ENCODE measurements at places on chromosomes 6 and 20.

- no peak for DNase-seq
These were observed 394.8 kb downstream of the SAMD5 start for GRCh38 chr6:147903321-147903720.

DNA sequence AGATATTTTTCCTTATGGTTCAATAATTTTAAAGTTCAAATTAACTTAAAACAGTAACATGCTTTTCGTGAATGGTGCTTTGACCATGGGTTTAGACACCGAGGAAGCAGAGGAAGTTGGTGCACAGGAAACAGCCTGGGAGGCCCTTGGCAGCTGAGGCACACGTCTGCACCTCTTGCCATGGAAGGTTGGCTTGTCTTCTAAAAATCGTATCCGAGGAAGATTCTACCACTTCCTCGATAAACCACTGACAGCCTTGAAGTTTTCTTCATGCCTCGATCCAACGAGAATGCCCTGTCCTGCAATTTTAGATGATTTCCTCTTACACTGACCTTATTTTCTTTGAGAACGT lies 12.2 kb downstream of the DLL1 start:
- DNase-seq: peak; percentile 40

DNA sequence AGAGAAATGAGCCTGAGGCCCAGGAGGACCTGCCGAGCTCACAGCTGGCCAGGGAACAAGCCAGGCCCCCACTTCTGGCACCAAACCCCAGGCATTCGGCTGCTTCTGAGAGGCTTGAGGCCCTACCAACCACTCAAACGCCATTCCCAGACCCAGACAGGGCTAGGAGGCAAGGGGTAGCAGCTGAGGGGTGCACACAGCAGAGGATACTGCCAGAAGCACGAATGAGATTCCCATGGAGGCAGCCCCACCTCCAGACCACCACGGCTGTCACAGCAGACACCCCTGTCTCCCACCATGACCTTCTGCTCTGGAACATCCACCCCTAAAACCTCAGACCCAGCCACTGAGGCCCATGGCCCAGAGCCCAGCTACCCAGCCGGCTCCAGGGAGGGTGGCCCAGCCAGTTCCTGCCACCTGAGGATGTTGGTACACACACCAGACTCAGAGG lies 36.1 kb downstream of the NTSR1 start:
- DNase-seq: peak; percentile 53

- peak; percentile 55 for DNase-seq
These were observed 1.6 kb downstream of the ZBTB2 start for GRCh38 chr6:151389618-151390275.

DNA sequence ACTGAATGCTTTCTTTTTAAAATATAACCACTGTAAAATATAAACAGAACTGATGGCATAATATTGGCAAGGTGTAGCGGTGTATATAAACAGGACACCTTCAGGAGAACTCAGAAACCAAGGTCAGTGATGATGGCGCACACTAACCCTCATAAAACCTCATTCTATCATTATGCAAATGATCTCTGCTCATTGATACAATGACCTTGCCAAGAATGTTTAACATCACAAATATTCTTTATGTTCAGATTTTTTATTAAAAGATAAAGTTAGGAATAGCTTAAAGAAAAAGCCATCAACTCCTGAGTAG lies 48.6 kb upstream of the DST start:
- DNase-seq: no peak

- DNase-seq: no peak
These were observed 29.6 kb downstream of the DSE start for GRCh38 chr6:116400328-116400727.

DNA sequence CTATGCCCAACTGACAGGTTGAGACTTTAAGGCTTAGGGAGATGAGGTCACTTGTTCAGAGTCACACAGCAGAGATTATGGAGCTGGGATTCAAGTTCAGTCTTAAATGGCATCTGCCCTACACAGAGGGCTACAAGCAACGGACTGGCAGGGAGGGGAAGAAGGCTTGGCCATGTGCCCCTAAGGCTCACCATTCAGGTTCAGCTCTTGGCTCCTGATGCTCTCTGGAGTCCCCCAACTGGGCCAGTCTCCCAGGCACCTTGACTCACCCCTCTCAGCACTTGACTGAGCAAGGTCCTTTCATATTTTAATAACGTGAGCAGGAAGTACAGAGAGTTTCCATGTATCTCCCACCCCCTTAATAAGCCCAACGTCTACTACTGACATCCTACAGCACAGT lies 71.4 kb upstream of the MAFB start:
- DNase-seq: no peak

DNA sequence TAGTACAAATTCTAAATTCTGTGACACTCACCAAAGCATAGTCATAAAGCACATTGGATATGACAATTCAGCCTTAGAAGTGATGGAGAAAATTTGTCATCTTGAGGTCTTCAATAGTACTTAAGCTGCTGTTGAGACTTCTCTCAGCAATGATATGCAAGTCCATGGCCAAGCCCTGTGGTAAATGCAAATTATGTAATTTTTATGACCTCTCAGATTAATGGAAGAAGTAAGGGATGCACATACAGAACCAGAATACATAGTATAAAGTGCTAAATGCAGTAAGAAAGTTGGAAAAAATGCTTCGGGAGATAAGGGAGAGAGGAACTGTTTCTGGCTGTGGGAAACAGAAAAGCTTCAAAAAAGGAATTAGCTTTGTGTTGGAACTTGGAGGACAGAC lies 700.7 kb downstream of the RNF144B start:
- no peak for DNase-seq

- DNase-seq: no peak
These were observed 123.7 kb upstream of the MLIP start for GRCh38 chr6:53987522-53987888.

- no peak for DNase-seq
These were observed 2.6 kb upstream of the BPI start for GRCh38 chr20:38301309-38301708.

DNA sequence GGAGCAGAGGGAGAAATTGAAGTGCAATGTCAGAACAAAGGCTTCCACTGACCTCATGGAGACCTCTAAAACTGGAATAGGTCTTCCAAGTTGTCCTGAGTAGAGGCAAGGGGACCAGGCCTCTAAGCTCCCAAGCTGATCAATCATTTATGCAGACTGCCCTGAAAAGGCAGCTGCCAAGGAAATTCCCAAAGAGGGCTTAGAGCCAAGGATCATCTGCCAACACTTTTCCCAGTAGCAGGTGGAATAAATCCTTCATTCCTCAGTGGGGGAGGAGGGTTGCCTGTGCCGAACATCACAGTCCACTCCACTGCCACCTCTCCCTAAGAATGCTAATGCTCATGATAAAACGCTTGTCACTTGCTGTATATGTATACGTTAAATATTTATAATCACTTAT lies 29.3 kb upstream of the RALY start:
- no peak for DNase-seq

GRCh38 chr20:32111156-32111686 lies 1.7 kb downstream of the TM9SF4 start:
- DNase-seq: no peak

DNA sequence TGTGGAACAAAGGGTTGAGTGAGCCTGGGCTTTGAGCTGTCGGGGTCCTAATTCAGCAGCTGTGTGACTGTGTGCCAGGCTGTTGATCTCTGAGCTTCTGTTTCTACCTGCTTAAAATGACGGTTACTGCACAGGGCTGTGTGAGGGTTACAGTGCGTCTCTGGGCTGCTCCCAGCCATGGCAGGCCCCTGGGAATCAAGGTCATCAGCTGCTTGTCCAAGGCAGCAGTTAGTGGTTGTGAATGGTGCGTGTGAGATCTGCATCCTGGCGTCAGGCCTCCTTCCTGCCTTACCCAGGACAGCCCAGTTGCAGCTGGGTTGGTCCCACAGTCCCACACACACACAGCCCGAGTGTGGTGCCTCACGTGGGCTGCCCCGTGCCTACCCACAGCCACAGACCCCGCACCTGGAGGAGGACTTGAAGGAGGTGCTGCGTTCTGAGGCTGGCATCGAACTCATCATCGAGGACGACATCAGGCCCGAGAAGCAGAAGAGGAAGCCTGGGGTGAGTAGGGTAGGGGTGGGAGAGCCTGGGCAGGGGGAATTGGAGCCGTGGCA lies 15.6 kb downstream of the GTSF1L start:
- no peak for DNase-seq

DNA sequence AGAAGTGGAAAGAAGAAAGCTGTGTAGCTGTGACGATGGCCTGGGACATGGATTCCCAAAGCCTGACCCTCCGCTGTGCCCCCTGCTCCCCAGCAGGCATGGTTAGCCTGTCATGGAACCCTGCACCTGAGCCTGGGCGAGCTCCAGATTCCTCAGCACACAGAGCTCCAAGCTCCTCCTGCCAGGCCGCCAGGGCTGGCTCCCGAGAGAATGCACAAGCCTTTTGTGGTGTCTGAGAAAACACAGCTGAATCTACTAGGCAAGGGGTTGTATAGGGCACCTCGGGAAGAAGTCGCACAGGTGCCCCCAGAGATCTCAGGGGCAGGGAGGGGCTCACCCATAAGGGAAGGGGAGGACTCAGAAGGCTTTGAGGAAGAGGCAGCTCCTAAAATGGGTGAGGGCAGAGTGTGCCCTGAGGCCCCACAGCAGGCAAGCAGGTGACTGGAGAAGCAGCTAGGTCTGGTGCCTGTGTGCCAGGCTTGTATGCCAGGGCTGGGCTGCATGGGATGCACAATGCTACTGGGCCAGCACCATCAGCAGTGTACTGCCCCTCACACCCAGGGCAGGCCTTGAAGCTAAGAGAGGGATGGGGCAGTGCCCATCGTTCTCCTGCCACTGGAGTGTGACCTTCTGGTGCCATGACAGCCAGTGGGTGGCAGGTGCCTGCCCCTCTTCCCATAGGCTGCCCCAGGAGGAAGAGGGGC lies 64.3 kb upstream of the CD93 start:
- DNase-seq: no peak

DNA sequence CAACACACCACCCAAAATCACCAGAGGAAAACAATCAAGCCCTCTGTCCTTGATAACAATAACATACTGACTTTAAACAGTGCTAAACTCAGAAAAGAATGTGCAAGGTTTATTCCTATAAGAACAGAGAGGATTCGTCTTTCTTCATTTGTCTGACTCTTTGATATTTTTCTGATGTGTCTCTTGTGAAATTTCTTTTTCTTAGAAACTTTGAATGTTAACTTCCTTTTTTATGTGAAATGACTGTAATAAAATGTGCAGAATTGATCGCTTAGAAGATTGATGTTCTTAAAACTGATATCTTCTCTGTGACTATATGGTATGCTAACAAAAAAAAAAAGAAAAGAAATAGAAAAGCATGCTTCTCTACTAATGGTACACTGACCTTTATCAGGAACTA lies 947.4 kb upstream of the CITED2 start:
- DNase-seq: no peak

DNA sequence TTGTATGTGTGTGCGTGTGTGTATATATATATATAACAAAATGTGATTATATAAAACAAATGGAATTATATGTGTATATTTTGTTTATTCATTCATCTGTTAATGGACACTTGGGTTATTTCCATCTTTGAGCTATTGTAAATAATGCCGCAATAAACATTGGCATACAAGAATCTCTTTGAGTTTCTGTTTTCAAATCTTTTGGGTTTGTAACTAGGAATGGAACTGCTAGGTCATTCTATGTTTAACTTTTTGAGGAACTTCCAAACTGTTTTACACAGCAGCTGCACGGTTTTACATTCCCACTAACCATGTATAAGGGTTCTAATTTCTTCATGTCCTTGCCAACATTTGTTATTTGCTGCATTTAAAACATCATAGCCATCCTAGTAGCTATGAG lies 39.9 kb upstream of the TGM2 start:
- DNase-seq: no peak

DNA sequence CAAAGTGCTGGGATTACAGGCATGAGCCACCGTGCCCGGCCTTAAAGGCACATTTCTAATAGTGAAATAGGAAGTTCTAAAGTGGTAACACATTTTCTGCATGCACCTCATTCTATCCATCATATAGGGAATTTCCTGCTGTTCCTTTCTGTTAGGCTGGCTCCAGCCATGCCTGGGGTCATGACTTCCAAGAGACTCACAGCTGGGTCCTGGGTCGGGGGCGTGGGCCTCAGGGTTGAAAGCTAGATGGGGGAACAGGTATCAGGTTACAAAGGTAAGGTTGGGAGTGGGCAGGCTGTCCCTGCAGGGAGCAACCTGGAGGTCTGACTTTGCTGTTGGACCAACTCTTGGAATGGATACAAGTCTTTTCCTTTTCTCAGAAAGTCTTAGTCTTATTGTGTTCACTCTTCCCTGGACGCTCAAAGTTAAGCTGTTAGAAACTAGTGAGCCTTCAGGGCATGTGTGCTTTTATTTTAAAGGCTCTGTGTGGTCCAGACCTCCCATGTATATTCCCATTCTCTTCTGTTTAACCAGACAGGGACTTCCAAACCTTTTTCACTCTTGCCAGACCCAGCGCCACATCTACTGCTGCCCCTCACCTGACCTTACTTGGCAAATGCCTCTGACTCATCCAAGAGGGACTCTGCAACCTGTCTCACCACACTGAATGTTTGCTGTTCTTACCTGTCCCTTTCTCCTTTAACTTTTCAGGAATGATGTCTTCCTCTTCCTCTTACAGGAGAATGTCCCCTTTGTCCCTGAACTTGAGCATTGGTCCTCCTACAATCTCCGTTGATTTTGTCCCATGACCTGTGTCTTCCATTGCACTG lies 64.4 kb downstream of the TMEM170B start:
- no peak for DNase-seq

DNA sequence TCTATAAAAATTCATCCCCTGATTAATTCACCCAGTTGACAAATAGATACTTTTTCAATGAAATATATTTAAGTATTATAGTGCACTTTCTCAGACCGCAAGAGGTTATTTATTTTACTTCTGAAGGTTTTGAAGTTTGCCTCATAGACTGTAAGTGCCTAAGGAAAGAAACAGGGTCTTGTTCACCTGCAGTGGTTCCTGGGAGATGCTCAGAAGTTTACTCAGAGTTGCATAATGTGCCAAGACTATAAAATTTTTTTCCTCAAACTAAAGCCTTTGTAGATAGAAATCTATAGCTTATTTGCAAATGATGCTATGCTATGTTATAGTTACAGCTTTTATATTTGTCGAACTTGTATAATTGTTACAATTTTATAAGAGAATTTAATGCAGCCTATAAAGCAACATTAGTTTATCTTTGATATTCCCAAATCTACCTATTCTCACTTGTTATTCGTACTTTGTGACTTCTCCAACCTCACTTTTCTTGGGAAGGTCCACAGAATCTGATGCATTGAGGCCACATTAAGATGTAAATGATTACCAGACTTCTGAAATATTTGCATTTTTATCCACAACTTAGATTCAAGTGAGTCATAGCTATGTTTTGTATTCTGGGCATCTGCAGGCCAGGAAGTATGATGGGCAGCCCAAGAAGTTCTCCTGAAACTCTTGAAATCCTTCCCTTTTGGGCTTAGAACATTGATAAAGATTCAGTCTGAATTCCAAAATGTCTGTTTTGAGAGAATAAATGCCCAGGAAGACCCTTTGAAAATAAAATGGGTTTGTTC lies 35.7 kb downstream of the KCNQ5 start:
- DNase-seq: no peak

- no peak for DNase-seq
These were observed 17.8 kb downstream of the TMEM30A start for GRCh38 chr6:75266716-75267291.

GRCh38 chr20:4869290-4870193 lies 131.8 kb downstream of the SLC23A2 start:
- DNase-seq: peak; percentile 24
